ENCODE measurements at places on chromosomes 12 and 14.

DNA sequence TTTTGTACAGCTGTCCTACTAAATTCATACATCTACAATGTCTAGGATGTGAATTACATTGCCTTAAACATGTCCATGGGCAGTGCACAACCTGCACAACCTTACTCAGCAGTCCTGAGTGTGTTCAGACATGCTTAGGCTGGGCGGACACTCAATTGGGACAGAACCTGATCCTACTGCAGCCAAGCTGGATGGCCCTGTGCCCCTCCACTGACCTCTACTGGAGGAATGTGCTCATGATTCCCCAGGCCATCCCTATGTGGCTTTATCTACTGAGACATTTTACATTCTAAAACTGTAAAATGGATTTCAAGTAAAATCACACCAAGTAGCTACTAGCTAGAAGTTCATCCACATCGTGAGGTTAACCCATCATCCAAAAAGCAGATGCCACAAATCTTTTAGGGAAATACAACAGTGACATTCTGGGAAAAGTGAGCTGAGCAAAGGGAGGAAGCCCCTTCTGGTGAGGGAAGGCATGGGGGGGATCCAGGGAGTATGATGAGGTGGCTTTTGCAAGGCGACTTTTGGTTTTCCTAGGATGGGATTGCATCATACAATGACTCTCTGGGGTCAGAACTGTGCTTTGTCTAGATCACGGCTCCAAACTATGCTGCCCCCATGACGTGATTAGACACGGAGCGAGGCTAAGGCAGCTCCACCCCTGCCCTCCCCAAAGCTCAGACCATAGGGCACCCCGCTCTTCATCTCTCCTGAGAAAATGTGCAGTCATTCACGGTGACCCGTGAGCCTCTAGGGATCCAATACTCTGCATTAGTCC lies 911.7 kb upstream of the TMEM132C start:
- DNase-seq: no peak

DNA sequence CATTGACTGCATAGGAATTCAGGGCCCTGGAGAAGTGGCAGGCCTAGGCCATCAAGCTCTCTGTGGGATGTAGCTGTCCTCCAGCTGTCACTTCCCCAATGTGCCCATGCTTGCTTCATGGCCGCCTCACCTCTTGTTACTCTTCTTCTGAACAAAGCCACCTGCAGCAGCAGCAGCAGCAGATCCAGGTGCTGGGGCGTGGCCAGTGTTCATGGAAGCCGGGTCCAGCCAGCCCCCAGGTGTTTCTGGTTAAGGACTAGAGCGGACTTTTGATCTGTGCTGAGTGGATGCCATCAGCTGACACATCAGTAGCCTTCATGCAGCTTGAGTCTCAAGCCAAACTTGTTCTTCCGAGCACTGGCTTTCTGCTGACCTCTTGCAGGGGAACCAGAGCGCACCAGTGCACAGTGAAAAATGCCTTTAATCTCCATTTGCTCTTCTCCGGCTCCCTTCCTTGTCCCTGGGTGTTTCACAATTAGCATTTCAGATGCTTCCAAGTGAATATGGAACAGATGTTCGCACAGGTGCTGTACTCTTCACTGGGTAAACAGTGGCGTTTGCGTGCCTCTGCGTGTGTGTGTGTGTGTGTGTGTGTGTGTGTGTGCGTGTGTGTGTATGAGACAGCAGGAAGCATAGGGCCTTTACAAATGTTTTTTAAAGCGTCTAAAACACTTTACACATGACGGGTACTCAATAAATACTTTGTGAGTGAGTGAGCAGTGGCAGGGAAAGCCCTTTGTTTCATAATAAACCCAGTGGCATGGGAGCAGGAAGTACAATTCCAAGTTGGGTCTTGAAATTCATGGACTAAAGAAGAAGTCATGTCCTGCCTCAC lies 20.1 kb downstream of the TPCN1 start:
- DNase-seq: no peak

- DNase-seq: no peak
Measured at GRCh38 chr12:13177373-13177772, 19.2 kb upstream of the EMP1 start.

DNA sequence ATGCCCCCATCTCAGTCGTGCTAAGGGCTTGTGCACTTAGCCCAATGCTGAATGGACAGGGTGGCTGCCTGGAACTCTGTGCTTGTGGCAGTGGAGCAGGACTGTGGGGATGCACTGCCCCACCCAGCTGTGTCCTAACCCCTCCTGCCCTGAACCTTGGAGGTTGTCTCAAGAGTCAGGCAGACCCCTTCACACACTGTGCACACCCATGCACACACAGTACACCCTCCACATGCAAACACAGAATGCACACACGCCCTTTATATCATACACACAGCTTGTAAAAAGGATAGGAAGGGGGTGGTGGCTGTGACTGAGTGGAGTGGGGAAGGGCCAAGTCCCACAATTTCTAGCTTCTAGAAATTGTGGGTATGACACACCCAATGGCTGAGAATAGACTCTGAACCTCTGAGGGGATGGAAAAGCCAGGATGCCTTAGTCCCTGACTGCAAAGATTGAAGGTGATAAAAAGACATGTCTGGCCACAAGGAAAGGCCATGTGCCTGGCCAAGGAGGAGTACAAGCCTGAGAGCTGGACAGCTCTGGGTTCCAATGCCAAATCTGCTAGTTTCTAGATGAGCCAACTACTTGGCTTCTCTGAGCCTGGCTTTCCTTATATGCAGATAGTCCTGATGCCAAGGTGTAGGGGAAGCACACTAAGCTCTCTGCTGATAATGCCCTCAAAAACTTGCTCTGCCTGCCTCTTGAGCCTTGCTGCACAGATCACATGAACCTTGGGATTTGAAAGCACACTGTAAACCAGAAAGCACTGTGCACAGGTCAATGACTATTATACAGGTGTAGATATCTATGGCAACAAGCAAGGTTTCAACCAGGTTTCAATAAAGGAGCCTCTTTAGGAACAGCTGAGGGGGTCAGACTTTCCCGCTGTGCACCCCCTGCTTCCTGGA lies 8.4 kb downstream of the KRT8 start:
- no peak for DNase-seq

GRCh38 chr12:24530689-24531088 lies 418.2 kb downstream of the BCAT1 start:
- no peak for DNase-seq

- no peak for DNase-seq
Measured at GRCh38 chr14:30242744-30243143, 315.1 kb upstream of the PRKD1 start.

- no peak for DNase-seq
Measured at GRCh38 chr14:66119606-66120231, 366.5 kb upstream of the CCDC196 start.

GRCh38 chr14:25759256-25759655 lies 709.3 kb upstream of the STXBP6 start:
- DNase-seq: no peak

DNA sequence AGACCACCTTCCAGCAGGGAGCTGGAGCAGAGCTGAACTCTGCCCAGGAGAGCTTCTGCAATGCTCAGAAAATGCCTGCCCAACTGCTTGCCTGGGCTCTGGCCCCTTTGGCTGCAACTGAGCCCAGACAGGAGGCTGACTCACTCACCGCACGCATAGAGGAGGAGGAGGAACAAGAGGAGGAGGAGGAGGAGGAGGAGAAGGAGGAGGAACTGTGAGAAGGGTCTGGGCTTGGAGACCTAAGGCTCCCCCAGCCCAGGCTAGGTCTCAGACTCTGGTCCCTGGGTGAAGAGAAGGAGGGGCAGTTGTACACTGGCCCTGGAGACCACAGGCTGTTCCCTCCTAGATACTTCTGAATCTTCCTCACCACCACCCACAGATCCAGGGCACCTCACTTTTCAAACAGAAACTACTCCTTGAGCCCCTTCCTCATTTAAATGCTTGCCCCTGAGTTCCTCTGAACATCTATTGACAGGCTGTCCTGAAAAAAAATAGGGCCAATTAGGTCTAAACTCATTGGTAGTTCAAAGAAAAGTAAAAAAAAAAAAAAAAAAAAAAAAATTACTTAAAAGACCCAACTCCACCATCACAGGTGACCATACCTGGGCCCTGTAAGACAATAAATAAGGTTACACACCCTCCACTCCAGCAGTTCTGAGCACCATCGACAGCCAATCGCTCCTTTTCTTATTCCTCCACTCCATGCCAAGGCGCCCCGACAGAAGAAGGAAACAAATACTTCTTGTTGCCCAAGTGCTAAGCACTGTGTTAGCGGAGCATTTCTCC lies 674 bp downstream of the VDR start:
- DNase-seq: peak; percentile 48

DNA sequence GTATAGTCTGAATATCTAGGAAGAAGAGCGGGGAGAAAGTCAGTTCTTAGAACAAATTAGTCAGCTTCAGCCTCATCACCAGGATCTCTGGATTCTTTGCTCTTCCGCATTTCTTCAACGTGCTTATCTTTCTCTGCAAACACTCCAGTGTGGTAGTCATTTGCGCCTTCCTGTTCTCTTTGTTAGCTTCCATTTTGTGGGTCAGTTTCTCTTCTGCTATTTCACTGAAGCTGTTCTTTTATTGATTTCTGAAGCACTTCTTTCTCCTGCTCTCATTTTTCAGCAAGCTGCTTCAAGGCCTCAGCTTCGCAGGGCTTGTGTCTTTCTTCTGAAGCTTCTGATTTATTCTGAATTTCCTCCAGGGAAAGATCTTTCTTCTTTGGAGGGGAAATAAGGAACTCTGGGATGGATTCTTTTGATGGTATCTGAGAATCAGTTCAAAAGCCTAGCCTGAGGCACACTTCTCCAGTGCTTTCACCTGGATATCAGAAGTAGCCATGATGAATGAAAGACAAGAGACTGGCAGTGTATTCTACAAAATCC lies 13.5 kb downstream of the AMN1 start:
- no peak for DNase-seq

- no peak for DNase-seq
Measured at GRCh38 chr12:8609061-8609570, 3.5 kb downstream of the AICDA start.

DNA sequence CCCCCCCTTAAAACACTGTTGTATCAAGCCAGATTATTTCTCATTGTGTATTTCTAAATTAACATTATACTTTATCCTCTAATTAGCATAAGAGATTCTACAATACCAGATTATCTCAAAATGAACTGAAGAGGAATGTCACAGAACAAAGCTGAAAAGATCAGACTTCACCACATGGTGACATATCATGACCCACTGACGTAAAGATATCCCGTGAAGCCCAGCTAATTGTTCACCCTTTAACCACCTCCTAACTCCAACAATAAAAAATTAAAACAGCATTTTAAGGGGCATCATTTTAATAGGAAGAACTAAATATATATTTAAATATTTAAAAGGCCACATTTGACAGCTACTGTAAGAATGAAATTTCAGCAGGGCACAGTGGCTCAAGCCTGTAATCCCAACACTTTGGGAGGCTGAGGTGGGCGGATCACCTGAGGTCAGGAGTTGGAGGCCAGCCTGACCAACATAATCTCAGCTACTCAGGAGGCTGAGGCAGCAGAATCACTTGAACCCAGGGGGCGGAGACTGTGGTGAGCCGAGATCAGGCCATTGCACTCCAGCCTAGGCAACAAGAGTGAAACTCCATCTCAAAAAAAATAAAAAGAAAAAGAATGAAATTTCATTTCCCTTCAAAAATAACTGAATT lies 29.0 kb downstream of the CDK17 start:
- no peak for DNase-seq

- no peak for DNase-seq
Measured at GRCh38 chr12:80264386-80264785, 165.0 kb downstream of the OTOGL start.

- no peak for DNase-seq
Measured at GRCh38 chr12:131677699-131678098, 33.2 kb upstream of the SFSWAP start.

- no peak for DNase-seq
Measured at GRCh38 chr14:20569066-20569465, 8.2 kb upstream of the RNASE9 start.
